Dorsolateral prefrontal cortex (tissue), 122 donors: ENCODE measurements at places on chromosomes 5 and 9.
A peak's percentile ranks its signal among the peaks of the same experiment; 100 is the strongest.

DNA sequence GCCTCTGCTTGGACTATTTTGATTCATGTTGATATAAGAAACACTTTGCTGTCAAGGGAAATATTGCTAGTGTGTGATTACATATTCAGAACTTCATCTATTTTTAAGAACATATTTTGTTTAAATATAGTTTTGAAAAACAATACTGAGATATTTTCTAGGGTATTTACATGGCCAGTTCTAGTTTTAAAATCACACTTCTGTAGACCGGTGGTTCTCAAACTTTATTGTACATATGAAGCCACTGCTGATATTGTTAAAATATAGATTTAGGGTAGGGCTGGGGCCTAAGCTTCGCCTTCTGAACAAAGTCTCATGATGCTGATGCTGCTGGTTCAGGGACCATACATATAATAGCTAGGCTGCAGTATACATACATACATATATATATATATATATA, 1000.0 kb downstream of the PTPRD start:
- no peak for DNase-seq

- DNase-seq, result no peak
Observed at GRCh38 chr5:126137891-126138280, 285.3 kb upstream of the GRAMD2B start.

DNA sequence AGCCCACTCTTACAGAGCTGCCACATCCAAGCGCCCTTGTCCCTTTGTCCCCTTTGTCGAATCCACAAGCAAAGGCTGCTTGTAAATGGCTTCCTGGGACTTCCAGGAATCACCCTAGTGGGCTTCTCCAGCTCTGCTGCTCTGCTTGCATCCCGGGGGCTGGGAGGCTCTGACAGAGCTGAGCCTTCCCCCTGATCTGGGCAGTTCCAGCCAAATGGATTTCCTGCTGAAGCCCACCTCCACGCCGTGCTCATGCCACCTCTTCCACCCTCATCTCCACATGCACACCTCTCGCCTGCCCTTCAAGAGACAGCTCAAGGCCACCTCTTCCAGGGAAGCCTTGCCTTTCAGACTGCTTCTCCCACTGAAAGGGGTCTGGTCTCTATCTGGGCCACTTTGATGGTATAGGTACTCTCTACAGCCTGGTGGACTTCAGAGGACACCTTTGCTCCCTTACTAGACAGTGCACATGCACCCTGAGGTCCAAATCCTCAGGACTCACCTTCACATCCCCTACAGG, 106.2 kb downstream of the LHFPL2 start:
- DNase-seq, result no peak

DNA sequence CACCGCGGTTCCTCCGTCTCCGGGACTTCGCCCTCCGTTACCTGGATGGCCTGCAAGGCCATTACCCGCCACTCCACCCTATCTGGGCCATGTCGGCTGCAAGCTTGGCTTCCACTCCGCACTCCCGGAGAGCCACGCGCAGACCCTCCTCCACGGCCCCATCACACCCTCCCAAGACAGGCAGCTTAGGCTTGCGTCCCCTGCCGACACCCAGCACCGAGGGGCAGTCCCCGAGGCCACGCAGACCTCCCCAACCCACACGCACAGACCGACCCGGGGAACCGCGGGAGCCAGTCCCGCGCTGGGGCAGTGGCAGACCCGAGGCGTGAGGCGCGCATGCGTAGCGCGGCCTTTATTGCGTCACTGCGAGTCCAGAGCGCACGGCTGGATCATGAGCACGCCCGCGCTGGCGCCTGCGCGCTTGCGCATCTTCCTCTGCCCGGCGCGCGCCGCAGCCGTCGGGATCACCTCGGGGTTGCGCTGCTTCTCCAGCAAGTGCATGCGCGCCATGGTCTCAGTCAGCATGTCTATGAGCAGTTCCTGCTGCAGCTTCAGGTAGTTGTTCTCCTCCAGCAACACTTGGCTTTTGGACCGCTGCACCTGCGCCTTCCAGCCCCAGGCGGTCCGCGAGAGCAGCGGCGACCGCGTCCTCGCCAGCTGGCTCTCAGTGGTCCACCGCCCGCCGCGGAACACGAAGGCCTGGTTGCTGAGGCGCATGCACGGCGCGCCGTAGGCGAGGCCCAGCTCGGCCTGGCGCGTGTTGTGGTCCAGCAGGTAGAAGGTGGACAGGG, 2.4 kb downstream of the CBY3 start:
- DNase-seq, result peak; percentile 94

GRCh38 chr9:82128011-82128696, 139.6 kb downstream of the SPATA31D1 start:
- DNase-seq, result no peak
